ENCODE measurements at places on chromosomes 7 and 10. TPM values are rescaled to one million over a fixed set of nuclear protein-coding genes. Genes with fewer than 3 reads are reported as not detected.

PSD gene
- total RNA-seq: 3.7 TPM

NOS3 gene
- total RNA-seq: 0.33 TPM

LLCFC1 gene
- total RNA-seq: not detected

ANXA11 gene
- total RNA-seq: 60.9 TPM

STAG3 gene
- total RNA-seq: 2.2 TPM

MSRB2 gene
- total RNA-seq: 12.7 TPM

CARD11 gene
- total RNA-seq: not detected
